NCI-H1417 (cell line): ENCODE measurements at places on chromosomes 7 and 10.

DNA sequence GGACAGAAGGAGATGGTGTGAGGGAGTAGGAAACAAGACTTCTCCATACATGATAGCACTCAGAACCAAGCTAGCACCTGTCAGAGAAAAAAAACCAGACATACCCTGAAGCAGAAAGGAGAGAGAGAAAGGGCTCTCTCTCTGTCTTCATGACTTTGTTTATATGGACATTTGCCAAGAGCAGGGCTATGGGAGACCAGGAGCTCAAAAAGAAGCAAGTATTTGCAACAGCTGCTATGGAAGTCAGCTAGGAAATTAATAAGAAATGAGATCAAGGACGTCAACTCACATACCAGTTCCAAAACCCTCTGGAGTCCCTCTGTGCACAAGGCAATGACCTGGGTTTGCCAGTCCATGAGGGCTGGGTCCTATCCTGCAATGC is 111.6 kb downstream of the SGMS1 start:
- no peak for DNase-seq

DNA sequence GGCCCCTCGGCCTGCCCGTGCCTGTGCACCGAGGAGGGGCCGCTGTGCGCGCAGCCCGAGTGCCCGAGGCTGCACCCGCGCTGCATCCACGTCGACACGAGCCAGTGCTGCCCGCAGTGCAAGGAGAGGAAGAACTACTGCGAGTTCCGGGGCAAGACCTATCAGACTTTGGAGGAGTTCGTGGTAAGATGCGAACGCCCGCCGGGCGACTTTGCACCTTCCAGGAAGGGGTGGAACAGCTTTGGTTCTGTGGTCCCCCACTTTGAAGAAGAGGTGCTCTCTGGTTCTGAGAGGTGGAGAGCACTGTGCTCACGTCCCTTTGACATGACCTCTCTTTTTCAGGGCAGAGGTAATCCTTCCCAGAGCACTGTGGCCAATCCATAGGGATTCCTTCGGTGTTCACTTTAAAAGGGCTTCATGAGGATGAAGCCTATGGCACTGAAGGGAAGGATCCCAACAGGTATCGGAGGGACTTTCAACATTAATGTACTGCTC is 2.6 kb downstream of the VWC2 start:
- DNase-seq, result no peak

GRCh38 chr7:112882022-112882421 is 91.8 kb upstream of the TMEM168 start:
- no peak for DNase-seq

DNA sequence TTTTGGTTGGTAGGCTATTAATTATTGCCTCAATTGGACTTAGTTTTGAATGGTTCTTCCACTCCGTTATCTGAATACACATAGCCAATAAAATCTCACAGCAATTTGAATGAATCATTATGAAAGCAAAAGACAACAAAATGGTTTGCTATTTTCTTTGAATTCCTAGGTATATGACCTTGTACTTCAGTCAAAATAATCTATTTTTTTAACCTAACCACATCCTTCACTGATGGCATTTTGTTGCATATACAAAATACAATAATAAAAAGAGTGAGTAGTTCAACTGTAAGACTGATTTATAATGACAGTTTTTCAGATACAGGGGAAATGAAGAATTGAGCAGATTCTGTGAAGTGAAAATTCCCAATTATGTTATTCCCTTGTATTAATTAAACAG is 433.1 kb downstream of the HTR7 start:
- no peak for DNase-seq

- no peak for DNase-seq
These were observed 100.2 kb upstream of the MPP7 start for GRCh38 chr10:28403090-28403489.

DNA sequence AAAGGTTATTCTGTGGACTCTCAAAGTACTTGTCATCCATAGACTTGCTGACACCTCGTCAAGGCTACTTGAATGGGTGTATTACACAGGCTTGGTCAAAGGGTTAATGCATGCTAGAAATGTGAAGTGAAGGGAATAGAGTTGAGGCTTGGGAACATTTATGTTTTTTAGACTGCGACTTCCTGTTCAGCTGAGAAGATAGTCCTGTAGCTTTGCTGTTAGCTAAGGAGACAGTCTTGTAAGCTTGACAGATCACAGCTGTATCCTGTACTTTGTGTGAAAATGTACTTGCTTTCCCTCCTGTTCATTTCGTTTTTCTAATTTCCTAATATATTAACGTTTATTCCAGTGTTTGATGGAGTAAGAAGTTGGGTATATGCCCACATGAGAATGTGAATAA is 52.1 kb downstream of the ADD3 start:
- DNase-seq, result no peak

DNA sequence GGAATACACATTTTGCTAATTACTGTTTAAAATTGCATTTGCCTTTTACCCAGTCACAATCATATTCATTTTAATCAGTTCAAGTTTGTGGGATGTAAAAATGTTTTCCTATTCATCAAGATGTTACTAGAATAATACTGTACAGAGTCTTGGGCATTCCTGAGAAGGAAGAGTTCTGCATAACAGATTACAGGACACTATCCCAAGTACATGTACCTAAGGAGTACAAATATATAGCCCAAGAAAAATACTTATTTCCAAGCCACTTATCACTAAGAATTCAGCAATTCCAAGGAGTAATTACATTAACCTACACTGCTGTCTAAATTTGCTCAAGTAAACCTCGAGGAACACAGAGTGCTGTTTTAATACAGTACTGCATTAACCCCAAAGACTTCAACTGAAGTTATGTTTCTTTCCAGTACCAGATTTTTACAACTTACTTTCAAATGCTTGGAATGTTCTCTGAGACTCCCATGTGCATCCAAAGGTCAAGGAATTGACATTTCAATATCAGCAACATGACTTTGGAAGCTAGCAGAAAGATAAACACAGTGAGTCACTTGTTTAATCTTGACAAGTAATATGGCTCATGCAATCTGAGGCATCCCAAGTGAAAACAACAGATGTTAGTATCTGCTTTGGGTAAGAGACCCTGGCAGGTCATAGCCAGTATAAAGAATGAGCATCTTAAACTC is 125.4 kb upstream of the BET1 start:
- DNase-seq, result no peak

DNA sequence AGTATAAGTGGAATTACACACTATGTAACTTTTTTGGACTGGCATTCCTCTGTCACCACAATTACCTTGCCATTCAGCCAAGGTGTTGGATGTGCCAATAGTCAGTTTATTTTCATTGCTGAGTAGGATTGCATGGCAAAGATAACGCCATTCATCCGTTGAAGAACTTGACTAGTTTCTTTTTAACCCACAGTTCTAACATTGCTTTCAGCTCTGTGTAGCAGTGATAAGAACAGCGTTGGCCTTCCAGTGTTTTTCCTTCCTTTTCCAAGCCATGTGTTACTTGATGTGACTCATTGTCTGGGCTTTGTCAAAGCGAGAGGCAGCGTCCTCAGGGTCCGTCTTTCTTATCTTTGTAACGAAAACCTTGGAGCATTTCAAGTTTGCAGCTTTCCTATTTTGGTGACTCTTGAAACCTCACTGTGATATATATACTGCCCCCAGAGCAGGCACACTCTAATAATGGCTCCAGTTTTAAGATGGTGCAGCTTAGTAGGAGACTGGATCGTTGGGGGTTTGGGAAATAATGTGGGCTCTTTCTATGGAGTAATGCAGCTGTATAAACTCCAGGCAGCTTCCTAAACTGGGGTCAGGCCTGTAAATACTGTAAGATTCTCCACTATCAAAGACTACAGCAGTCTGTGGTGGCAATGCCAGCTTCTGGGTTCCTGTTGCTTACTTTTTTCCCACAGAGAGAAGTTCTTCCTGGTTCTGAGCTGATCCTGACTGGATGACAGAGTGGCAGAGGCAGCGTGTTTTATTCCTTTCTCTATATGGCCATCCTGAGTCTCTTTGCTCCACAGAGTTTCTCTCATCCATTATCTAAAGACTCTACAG is 41.7 kb downstream of the AKR1E2 start:
- DNase-seq, result no peak

- DNase-seq, result no peak
These were observed 178.8 kb upstream of the AKR1E2 start for GRCh38 chr10:4647109-4647785.

GRCh38 chr10:69962746-69963135 is 89.9 kb upstream of the MACROH2A2 start:
- DNase-seq, result no peak

DNA sequence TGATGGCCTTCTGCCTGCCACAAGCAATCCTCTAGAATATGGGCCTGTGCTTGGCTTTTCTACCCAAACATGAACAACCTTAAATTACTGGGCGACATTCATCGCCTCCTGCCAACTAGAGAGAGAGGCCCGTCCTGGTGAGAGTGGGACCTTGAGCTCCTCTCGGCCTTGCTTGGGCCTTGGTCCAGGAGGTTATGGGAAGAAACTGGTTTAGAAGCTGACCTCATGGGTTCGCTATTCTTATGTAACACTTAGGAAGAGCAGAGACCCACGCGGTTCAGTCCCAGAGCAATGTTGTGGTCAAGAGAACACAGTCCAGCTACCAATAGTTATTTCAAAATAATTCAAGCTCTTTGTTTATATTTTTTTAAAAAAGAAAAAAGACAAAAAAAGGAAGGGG is 176.3 kb upstream of the ZNF32 start:
- no peak for DNase-seq

- no peak for DNase-seq
These were observed 376.0 kb downstream of the GALNT17 start for GRCh38 chr7:71507680-71508602.

- no peak for DNase-seq
These were observed 53.3 kb downstream of the C7orf25 start for GRCh38 chr7:42858570-42858969.

GRCh38 chr10:125375210-125375609 is 214.8 kb upstream of the CTBP2 start:
- DNase-seq, result no peak

DNA sequence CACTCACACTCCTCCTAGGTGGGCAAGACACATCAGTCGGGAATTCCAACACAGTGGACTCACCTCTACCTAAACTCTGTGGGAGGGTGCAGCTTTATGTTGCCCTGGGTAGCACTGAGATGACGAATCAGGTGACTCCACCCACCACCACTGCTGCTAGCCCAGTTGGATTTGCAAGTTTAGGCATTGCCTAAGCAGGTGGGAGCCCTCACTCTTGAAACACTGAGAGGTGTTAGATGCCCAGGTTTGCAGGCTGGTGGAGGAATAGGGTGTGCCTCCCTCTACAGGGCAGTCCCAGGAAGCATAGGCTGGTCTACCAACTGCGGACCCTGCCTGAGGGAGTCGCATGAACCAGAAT is 708.9 kb downstream of the POM121L12 start:
- DNase-seq, result no peak

DNA sequence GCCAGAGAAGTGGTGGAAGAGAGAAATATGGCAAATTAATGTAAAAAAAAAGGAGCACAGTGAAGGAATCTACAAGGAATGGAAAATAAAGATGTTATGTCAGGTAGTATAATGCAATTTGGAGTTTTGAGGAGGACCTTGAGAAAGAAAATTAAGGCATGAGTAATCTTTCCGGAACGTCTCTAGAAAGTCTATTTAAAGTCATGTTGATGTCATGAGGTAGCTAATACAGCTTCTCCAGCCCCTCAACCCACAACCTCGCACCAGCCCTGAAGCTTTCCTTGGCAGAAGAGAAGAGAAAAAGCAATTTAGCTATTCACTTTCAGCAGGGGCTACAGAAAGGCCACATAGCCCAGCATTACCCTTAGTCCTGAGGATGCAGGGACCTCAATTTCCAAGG is 22.5 kb downstream of the TRDMT1 start:
- DNase-seq, result no peak

DNA sequence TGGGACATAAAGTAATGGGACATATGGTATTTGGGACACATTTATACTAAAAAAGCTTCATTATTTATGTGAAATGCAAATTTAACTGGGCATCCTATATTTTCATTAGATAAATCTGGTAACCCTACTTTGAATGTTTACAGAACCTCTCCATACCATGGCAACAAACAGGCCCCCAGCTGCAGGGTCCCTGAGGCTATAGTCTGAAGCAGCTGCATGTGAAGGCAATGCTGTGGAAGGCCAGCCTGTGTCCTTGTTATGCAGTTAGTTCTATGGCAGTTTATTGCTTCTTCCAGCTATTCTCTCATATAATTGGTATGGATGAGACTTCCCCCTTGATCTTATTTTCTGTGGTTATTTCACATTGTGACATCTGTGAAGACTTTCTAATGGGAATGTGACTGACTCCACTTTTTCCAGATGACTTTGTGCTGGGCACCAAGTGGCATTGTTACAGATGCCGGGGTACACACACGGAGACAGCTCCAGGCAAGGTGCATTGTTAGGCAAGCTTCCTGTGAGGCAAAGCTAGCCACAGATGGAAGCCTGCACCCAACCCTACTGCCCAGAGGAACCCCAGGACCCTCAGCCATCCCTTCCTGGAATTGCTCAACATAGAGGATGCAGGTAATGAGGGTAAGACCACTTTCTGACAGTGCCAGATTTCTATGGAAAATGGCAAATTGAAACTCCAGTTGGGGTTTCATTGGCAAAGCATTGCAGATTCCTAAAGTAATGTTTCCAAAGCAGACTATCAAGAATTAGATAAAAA is 49.5 kb upstream of the ADAM12 start:
- DNase-seq, result no peak

DNA sequence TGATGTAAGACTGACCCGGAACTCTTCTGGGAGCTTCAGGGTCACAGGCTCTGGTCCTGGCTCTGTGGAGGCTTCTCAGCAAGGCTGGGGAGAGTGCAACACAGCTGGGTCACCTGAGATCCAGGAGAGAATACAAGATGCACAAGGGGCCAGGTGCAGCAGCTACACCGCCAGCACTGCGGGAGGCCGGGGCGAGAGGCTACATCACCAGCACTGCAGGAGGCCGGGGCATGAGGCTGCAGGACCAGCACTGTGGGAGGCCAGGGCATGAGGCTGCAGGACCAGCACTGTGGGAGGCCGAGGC is 44.3 kb downstream of the PDGFA start:
- DNase-seq, result no peak

- no peak for DNase-seq
These were observed 24.4 kb downstream of the GSDME start for GRCh38 chr7:24732646-24733413.
